Activated T-cell treated with anti-CD3 and anti-CD28 coated beads, Interleukin-2, amount 50 U/mL, for 72 hours (primary cell): ENCODE measurements at places on chromosomes 4 and X. TPM values are rescaled to one million over a fixed set of nuclear protein-coding genes. Genes with fewer than 3 reads are reported as not detected.

GRCh38 chr4:84298023-84298718, 200.9 kb downstream of the NKX6-1 start:
- DNase-seq, result no peak

Gene DOK7
- total RNA-seq, result not detected

- DNase-seq, result no peak
These were observed 16.9 kb upstream of the TMSB4X start for GRCh38 chrX:12958059-12958458.

Gene GAGE12H
- not detected for total RNA-seq
